ENCODE measurements at places on chromosomes 1 and 21. TPM values are rescaled to one million over a fixed set of nuclear protein-coding genes. Genes with fewer than 3 reads are reported as not detected.

ANKRD34A gene
- 0.63 TPM for total RNA-seq

ZNF648 gene
- not detected for total RNA-seq

CCDC185 gene
- total RNA-seq = 0.06 TPM

OR2L8 gene
- not detected for total RNA-seq

CD34 gene
- total RNA-seq = not detected

CENPF gene
- total RNA-seq = 64.3 TPM

PCP4L1 gene
- 0.06 TPM for total RNA-seq

KCNA3 gene
- 0.12 TPM for total RNA-seq

KIF21B gene
- total RNA-seq = 3.4 TPM

RGS5 gene
- total RNA-seq = 8.3 TPM

DLGAP3 gene
- total RNA-seq = 0.34 TPM

LHX8 gene
- total RNA-seq = 0.46 TPM

SLFNL1 gene
- total RNA-seq = not detected

AIM2 gene
- 3.9 TPM for total RNA-seq

ZNF678 gene
- total RNA-seq = 4.6 TPM

MNDA gene
- not detected for total RNA-seq

KRTAP19-3 gene
- not detected for total RNA-seq

CERS2 gene
- total RNA-seq = 74.1 TPM

HSF2BP gene
- total RNA-seq = 3.5 TPM

RWDD3 gene
- total RNA-seq = 40.3 TPM

AJAP1 gene
- not detected for total RNA-seq

EDN2 gene
- total RNA-seq = not detected

AKNAD1 gene
- not detected for total RNA-seq

OLIG1 gene
- total RNA-seq = not detected
